ENCODE measurements at places on chromosomes 3 and 15.

GRCh38 chr15:32998979-32999672 is 195.4 kb downstream of the FMN1 start:
- DNase-seq: no peak

DNA sequence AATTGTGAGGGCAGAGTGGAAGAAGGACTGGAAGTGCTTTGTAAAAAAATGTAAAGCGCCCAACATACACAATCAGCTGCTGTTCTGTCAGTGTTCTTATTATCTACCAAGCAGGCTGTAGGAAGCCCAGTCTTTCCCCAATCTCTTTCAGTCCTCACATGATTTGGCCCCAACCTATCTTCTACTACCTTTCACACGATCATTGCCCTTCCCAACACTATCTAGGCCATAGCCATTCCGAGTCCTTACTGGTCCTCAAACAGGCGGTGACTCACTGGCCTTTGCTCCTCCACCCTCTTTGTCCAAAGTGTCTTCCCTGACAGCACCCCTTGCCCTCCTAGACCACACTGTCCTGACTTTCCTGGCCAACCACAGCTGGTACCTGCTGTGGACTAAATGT is 861 bp upstream of the RFT1 start:
- peak; percentile 74 for DNase-seq

DNA sequence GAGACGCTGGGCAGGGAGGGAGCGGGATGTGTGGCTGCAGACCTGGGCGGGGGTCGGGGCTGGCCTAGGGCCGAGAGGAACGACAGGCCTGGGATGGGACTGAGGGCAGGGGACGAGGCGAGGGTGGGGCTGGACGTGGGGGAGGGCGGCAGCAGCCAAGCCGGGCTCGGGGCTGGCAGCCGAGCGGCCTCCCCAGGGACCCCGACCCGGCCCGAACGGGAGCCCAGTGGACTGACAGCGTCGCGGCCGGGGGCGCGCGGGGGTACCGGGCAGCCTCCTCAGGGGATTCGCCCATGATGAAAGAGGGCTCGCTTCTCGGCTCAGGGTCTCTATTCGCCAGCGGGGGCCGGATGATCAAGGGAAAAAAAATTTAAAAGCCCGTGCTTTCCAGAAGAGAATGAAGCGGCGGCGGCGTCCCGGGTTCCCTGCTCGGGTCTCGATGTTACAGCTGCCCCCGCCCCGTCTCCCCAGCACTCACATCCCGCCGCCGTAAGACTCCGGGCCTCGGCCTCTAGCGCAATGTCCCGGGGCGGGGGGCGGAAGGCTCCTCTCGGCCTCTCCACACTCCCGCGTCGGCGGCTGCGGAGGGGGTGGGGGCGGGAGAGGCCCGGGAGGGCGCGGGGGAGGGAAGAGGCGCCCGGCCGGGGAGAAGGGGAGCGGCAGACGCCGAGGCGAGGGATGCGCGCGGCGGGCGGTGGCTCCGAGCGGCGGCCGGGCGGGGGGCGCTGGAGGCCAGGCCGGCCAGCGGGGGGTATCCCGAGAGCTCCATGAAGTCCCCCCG is 4.3 kb downstream of the PTH1R start:
- DNase-seq: no peak

DNA sequence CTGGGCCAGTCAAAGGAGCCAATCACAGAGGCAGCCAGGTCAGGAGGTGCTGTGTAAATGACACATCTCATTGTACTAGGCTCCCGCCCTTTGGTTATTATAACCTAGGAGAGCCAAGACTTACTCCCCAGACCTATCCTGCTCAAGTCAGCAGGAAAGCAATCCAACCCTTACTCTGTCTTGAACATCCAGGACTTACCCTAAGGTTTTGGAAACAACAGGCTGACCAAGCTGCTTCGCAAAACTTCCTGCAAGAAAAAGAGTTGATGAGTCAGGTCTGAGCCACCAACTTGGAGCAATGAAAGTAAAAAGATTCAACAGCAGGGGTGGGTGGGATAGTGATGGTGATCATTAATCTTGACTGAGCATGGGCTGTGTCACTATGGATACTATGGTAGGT is 144.4 kb downstream of the MYLK start:
- DNase-seq: no peak

- peak; percentile 87 for DNase-seq
These were observed 308.5 kb downstream of the ROBO2 start for GRCh38 chr3:77348244-77348855.

DNA sequence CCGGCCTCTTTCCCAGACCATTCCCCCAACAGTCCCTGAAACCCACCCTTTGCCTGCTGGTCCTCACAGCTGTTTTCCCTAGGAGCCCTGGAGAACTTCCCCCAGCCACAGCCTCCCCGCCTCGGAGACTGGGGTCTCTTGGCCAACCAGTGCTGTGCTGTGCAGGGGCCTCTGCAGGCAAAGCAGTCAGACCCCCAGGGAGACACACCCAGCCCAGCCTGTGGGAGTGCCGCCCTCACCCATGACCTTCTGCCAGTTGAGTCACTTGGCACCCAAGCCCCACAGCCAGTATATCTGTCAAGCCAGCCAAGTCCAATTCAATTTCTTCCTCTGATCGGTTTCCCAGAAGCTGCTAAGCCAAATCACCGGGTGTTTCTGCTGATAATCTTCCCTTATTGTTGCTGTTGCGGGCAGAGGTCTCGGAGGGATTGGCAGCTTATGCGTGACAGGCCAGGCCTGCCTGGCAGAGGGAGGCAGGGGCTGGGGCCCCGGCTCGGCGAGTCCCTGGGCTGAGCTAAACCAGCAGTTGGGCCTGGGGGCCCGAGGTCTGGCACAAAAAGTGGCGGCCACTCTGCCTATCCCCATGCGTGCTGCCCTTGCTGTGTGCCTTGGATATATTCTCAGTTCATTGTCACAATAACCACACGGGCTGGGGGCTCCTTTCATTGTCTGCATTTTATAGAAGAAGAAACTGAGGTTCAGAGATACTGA is 65.6 kb upstream of the SLC6A1 start:
- peak; percentile 92 for DNase-seq

- DNase-seq: no peak
These were observed 11.0 kb downstream of the CXCR6 start for GRCh38 chr3:45954306-45954705.

- no peak for DNase-seq
These were observed 76.5 kb downstream of the TFDP2 start for GRCh38 chr3:142072816-142073215.

- no peak for DNase-seq
These were observed 2.6 kb upstream of the SKOR1 start for GRCh38 chr15:67822537-67823313.

DNA sequence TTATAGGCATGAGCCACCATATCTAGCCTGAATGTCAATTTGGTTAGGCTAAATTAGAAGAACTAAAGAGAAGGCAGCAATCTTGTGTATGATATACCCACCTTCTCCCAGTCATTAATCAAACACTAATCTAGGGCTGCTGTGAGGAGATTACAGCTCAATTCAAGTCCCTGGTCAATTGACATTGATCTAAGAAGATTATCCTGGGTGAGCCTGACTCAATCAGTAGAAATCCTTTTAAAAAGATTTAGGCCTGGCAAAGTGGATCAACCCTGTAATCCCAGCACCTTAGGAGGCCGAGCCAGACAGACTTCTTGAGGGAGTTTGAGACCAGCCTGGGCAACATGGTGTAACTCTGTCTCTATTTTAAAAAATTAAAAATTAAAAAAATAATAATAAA is 2.5 kb upstream of the DNAH12 start:
- no peak for DNase-seq

GRCh38 chr3:114809668-114810413 is 337.2 kb downstream of the ZBTB20 start:
- peak; percentile 41 for DNase-seq

GRCh38 chr15:72907733-72908132 is 124.2 kb upstream of the ADPGK start:
- DNase-seq: peak; percentile 26

DNA sequence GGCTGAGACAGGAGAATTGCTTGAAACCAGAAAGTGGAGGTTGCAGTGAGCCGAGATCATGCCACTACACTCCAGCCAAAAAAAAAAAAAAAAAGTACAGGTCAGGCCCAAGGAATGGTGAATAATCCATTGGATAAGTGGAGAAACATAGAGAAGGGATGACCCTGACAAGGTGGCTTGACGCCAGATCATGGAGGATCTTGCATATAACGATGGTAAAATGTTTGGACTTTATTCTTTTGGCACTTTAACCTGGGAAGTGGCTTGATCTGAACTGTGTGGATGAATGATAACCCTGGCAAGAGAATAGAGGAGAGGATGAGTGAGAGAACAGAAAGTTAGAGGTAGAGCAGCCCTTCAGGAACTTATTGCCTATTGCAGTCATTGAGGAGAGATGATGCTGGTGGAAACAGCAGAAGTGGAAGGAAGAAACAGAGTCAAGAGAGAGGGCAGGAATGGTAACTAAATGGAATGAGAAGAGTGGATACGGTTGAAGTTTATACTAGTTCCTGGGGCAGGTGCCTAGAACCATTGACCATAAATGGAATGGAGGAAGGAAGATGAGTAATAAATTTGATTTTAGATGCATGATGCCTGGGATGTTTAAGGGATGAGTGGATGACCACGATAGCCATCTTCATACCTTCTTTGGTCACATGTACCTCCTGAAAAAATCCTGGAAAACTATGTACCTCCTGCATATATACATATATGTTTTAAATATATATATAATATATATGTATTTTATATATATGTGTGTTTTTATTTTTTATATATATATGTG is 57.8 kb downstream of the BLM start:
- DNase-seq: no peak

GRCh38 chr3:127226946-127227842 is 34.3 kb downstream of the PRR23E start:
- no peak for DNase-seq
